ENCODE measurements at places on chromosomes 12 and 14. TPM values are rescaled to one million over a fixed set of nuclear protein-coding genes. Genes with fewer than 3 reads are reported as not detected.
A peak's percentile ranks its signal among the peaks of the same experiment; 100 is the strongest.

- no peak for DNase-seq
These were observed 55.9 kb upstream of the TSPAN11 start for GRCh38 chr12:30870491-30871265.

GRCh38 chr14:28298156-28298555 is 468.4 kb upstream of the FOXG1 start:
- no peak for DNase-seq

GRCh38 chr12:53757101-53757770 is 5.5 kb upstream of the CISTR start:
- peak; percentile 78 for DNase-seq

- DNase-seq: no peak
These were observed 109.3 kb downstream of the PDE3A start for GRCh38 chr12:20477672-20478071.

DNA sequence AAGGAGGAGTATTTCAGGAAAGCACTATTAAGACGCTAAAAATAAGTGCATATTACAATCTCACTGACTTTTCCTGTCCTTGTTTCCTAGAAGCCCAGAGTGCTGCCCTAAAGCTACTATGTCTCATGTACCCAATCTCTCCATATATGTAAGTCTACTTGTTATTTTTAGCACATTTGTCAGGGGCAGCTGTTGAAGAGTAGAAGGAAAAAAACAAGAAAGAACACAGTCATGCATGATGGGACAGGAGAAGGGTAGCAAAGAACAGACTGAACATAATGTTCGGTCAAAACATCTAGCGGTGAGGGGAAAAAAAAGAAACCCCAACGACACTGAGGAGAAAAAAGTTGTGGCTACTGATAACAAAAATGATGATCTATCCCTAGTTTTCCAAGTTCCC is 14.3 kb downstream of the YBX3 start:
- no peak for DNase-seq

NOVA1 gene
- under 0.01 TPM for total RNA-seq

GRCh38 chr14:91835197-91835919 is 32.0 kb downstream of the TC2N start:
- no peak for DNase-seq

SLCO1B1 gene
- total RNA-seq: not detected

DNA sequence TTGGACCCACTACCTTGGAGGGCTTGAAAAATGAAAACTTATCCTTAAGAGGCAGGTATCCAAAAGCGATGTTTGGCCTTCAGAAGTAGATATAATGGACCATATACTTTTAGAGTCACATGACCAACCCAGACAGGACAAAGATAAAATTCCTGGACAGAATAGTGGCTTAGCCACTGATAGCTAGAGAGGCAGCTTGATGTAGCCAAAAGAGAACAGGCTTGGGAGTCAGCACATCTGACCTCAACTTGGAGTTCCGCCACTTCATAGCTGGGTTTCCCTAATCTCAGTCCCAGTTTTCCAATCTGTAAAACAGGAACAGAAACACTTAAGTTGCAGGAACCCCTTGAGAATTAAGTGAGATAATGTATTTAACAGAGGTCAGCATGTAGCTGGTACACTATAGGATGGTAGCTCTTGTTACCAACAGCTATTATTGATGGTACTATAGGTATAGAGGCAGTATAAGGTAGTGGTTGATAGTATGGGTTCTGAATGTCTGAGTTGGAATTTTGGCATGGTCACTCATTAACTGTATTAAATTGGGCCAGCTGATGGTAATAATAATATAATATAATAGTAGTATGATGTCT is 63.2 kb upstream of the USP44 start:
- DNase-seq: no peak

GRCh38 chr14:83173687-83174086 is 1640.0 kb upstream of the SEL1L start:
- no peak for DNase-seq

Measured in GM23248 (cell line).